Endothelial cell of umbilical vein (primary cell): ENCODE measurements at places on chromosomes 1 and 21. TPM values are rescaled to one million over a fixed set of nuclear protein-coding genes. Genes with fewer than 3 reads are reported as not detected.

GRCh38 chr1:86696522-86696921 lies 7.9 kb upstream of the SH3GLB1 start:
- peak overlapping the region; percentile 84 for H3K27ac ChIP-seq
- no peak overlapping the region for H3K4me3 ChIP-seq
- peak; percentile 90 for DNase-seq

- no peak overlapping the region for H3K27ac ChIP-seq
- DNase-seq: no peak
- no peaks in the 10 kb centered on the region for H3K4me1 ChIP-seq
- no peaks in the 10 kb centered on the region for H3K36me3 ChIP-seq
These were observed 15.6 kb downstream of the S100A7A start for GRCh38 chr1:153431928-153432327.

GRCh38 chr1:222106377-222106776 lies 364.5 kb upstream of the DUSP10 start:
- H3K4me3 ChIP-seq: no peak overlapping the region
- no peak for DNase-seq
- no peaks in the 10 kb centered on the region for H3K4me1 ChIP-seq
- H3K27me3 ChIP-seq: no peaks in the 10 kb centered on the region
- H3K27ac ChIP-seq: no peak overlapping the region
- H3K36me3 ChIP-seq: no peaks in the 10 kb centered on the region

- H3K27ac ChIP-seq: no peak overlapping the region
- no peak overlapping the region for H3K4me3 ChIP-seq
These were observed 2.9 kb downstream of the RCAN1 start for GRCh38 chr21:34612056-34612455.

- H3K4me3 ChIP-seq: no peak overlapping the region
- no peaks in the 10 kb centered on the region for H3K36me3 ChIP-seq
- H3K4me1 ChIP-seq: no peaks in the 10 kb centered on the region
- DNase-seq: no peak
- H3K27ac ChIP-seq: no peak overlapping the region
These were observed 1.6 kb upstream of the MX2 start for GRCh38 chr21:41360072-41360821.

DNA sequence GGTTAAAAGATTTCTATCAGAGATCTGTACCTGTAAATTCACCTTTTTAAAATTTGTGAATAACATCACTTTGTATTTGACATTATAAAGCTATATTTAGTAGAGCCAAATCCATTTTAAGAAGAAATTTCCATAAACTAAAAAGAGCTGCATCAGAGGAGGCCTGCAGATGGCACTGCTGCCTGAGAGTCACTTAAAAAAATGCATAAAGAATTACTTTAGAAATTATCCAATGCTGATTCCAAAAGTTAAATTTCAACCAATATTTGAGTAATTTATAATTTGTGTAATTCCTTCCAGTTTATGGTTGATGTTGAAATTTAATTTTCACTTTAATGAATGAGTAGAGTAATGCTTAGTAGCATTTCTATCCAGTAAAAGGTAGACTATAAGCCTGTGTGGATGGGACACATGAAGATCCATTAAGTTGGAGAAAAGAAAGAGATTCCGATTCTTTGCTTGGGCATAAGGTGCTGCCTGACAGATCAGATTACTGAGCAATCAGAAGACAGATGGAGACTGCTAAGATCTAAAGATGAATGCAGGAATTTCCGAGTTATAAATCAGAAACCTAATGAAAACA lies 20.7 kb upstream of the RPE65 start:
- H3K27me3 ChIP-seq: no peaks in the 10 kb centered on the region
- no peaks in the 10 kb centered on the region for H3K36me3 ChIP-seq
- no peaks in the 10 kb centered on the region for H3K4me1 ChIP-seq
- no peak overlapping the region for H3K27ac ChIP-seq

GRCh38 chr1:62194651-62195544 lies at the start of gene L1TD1:
Gene L1TD1, plus strand, starts transcription at chr1:62194849. Its CDS starts 11,780 bp downstream, at chr1:62206629.
- peaks cover 2% of the 10 kb centered on the region for H3K27me3 ChIP-seq
- H3K36me3 ChIP-seq: no peaks in the 10 kb centered on the region
- no peaks in the 10 kb centered on the region for H3K4me1 ChIP-seq
- no peak for DNase-seq

DNA sequence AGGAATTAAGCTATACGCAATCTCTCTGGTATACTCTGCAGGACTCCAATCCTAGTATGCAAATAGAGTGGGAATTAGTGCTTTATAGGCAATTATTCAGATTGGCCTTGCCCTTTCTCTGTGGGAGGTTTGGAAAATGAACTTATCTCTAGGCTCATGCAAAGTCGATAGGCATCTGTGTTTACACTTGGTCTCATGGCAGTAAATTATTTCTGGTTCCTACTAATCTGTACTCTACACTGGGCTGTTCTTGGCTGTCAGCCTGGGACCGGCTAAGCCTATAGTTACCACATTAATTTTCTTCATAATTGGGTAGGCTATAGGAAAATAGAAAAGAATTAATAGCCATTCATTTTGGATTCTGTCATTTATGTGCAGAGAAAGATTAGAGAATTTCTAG lies 544.6 kb downstream of the AMY1C start:
- H3K36me3 ChIP-seq: no peaks in the 10 kb centered on the region
- H3K27ac ChIP-seq: no peak overlapping the region
- DNase-seq: no peak
- no peak overlapping the region for H3K4me3 ChIP-seq
- no peaks in the 10 kb centered on the region for H3K27me3 ChIP-seq
- H3K4me1 ChIP-seq: no peaks in the 10 kb centered on the region

DNA sequence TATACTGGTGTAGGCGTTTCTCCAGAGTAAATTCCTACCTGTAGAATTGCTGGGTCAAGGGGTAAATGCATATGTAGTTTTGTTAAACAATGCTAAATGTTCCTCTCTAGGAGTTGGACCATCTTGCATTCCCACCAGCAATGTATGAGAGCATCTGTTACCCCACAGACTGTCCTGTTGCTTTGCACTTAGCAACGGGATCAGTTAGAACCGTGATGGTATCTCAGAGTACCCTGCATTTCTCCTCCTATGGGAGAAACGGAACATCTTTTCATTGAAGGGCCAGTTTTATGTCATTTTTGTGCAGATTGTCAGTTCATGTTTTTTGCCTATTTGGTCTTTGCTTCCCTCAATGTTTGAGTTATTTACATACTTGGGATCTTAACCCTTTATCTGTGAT lies 18.0 kb upstream of the RIPPLY3 start:
- peaks cover 2% of the 10 kb centered on the region for H3K4me1 ChIP-seq
- no peak overlapping the region for H3K4me3 ChIP-seq
- no peaks in the 10 kb centered on the region for H3K36me3 ChIP-seq
- no peak for DNase-seq
- no peak overlapping the region for H3K27ac ChIP-seq
- H3K27me3 ChIP-seq: no peaks in the 10 kb centered on the region

The TMPRSS2 gene
- total RNA-seq: not detected in 2 replicates

The HMGN2 gene
- total RNA-seq: 562 and 580 TPM in 2 replicates

The LIPI gene
- total RNA-seq: not detected in 2 replicates
